ENCODE measurements at places on chromosomes 4 and X.

GRCh38 chrX:101605728-101606127, 12.1 kb downstream of the ARMCX6 start:
- no peak for DNase-seq

DNA sequence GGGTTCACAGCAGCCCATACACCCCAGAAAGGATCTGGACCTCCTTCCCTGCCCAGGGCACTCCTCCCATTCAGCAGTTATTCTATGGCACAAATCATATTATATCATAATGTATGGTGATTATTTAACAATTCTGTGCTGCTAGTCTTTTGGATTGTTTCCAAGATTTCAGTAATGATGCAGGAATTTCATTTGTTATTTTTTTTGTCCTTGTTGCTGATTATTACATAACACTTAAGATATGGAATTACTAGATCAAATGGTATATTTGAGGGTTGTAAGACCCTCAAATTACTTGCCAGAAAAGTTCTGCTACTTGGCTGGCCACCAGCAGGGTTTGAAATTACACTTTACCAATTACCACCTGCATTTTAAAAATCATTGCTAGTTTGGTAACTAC, 36.4 kb downstream of the QDPR start:
- peak; percentile 44 for DNase-seq

DNA sequence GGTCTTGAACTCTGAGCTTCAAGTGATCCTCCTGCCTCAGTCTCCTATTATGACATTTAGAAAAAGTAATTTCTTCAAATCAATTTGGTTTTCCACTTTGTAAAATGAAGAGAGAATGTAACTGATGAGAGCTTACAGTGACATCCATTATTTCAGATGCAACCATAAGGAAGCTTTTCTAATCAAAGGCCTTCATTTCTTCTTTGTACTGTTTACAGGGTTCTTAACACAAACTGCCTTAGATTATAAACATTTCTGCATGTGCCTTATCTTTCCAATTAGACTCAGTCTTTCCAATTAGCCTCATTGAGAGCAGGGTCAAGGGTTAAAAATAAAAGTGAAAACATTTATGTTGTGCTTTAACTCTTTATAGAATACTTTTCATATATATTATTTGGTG, 71.8 kb downstream of the WWC2 start:
- DNase-seq, result no peak

DNA sequence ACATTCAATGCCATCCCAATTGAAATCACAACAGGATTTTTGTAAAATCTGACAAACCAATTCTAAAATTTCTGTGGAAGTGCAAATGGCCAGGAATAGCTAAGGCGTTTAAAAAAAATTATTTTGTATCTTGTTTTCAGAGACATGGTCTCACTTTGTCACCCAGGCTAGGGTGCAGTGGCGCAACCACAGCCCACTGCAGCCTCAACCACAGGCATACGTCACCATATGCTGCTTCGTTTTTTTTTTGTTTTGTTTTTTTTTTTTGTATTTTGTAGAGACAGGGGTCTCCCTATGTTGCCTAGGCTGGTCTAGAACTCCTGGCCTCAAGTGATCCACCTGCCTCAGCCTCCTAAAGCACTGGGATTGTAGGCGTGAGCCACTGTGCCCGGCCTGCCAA, 24.5 kb downstream of the ZNF41 start:
- no peak for DNase-seq

GRCh38 chrX:129665916-129666644, 11.3 kb upstream of the APLN start:
- peak; percentile 76 for DNase-seq

DNA sequence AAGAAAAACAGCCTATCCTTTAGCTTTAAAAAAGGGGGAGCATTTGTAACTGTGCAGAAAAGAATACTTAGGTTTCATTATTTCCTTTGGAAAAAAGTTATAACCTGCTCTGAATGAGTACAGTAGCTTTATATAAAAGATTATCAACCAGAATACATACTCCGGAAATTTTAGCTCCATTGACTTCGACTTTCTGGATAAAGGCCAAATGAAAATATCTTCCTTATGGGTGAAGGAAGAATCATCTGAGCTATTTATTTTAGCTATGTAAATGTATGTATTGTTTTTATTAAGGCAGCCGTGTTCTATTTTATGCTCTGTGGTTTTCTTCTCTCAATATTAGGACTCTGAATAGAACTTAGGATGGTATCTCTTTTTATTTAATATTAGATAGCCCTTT, 69.0 kb upstream of the ETNPPL start:
- DNase-seq, result no peak

DNA sequence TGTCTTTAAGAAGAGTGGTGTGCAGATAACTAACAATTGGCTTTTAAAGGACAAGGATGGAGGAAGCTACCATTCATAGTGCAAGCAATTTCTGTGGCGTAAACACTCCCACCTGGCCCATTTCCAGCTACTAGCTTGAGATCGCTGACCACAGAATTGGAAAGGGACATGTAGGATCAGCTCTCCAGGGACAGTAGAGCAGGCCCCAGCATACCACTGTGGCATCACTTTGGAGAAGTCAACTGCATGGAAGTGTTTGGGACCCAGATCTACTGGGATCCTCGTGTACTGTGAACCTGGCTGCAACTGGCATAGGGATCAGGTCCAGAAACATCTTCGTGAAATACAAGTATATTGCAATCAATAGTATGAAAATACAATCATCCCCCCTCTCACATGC, 515.0 kb downstream of the INPP4B start:
- peak; percentile 44 for DNase-seq

DNA sequence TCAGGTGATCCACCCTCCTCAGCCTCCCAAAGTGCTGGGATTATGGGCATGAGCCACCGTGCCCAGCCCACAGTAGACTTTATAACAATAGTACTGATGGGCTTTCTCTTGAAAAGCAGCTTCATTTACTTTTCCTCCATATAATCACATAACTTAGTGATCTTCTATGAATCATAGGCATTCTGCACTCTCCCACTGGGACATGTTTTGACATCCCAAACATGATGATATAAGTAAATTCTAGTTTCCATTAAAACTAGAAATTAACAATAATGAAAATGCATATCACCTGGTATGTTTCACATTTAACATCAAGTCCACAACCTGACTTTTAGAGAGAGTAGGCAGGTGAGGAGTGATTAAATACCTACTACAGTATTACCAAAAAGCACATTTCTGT, 96.5 kb downstream of the CAMK2D start:
- peak; percentile 25 for DNase-seq

- DNase-seq, result peak; percentile 2
Measured at GRCh38 chr4:171117457-171117856, 695.7 kb upstream of the GALNTL6 start.

- no peak for DNase-seq
Measured at GRCh38 chrX:132015875-132016274, 7.2 kb upstream of the STK26 start.

DNA sequence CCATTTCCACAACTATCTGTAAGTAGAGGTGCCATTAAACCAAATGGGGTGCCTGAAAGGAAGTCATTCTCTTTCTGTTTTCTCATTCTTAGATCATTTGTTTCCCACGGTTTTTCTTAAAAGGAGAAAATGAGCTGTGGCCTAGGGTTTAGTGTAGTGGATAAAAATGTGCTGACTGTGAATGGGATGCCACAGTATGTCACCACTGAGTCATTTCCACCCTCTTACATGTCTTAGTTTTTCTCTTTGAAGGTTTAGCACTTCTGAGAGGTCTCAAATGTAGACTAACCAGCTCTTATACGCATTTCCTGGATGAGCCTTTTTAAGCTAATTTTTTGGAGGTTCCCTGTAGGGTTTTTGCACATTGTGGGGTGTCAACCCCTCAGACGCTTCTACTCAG, 244.5 kb upstream of the SPANXN1 start:
- peak; percentile 45 for DNase-seq
